ENCODE measurements at places on chromosomes 5 and 9.

DNA sequence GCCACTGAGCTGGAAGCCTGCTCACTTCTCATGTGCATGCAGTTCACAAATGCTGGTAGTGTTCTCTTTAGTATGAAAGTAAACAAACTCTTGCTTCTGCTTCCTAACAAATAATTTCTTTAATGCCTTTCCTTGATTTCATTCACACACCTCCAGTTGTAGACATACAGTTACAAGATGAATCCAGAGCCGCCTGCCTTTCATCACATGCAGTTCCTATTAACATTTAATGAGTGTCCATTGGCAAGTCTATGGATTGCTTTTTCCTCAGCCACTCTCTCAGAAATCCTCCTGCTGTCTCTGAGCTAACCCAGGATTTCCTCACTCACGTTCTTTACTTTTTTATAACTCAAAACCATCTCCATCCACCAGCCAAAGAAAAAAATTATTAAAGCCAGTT, 408.6 kb downstream of the BNC2 start:
- DNase-seq, result no peak

- no peak for DNase-seq
Observed at GRCh38 chr9:114394523-114395333, 6.9 kb upstream of the AKNA start.

GRCh38 chr5:52725808-52726207, 61.9 kb upstream of the ITGA1 start:
- DNase-seq, result no peak

DNA sequence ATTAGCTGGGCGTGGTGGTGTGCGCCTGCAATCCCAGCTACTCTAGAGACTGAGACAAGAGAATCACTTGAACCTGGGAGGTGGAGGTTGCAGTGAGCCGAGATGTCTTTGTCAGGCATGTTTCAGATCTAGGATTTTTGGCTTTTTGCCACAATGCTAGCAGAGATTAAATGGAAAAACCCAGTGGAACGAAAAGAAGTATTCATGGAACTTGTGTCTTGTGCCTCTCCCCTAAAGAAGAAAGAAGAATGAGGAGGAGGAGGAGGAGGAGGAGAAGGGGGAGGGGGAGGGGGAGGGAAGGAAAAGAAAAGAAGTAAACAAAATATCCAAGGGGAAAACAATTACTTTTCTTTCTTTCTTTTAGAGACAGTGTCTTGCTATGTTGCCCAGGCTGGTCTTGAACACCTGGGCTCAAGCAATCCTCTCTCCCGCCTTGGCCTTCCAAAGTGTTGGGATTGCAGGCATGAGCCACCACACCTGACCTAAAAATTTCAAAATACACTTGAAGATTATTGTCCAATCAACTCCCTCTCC, 106.0 kb downstream of the ARRDC3 start:
- DNase-seq, result no peak

DNA sequence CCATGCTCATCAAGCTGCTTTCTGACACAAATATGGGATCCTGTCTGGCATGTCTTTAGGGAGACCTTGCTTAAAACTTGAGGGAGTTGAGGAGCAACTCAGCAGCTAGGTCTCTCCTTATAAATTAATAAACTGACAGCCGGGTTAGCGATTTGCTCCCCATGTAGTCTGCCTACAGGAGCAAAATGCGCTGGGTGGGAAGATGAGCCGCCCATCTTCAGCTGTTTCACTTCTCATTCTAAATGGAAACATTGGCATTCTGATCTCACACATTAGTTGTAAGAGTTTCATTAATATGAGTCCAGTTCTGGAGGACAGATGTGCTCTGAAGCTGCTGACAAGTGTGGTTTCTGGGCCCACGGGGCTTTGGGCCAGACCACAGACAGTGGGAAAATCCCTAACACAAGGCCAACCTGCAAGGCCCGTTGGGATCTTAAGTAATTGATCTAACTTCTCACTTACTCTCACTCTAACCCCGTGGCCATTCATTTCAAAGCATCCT, 197.0 kb downstream of the MCTP1 start:
- no peak for DNase-seq

DNA sequence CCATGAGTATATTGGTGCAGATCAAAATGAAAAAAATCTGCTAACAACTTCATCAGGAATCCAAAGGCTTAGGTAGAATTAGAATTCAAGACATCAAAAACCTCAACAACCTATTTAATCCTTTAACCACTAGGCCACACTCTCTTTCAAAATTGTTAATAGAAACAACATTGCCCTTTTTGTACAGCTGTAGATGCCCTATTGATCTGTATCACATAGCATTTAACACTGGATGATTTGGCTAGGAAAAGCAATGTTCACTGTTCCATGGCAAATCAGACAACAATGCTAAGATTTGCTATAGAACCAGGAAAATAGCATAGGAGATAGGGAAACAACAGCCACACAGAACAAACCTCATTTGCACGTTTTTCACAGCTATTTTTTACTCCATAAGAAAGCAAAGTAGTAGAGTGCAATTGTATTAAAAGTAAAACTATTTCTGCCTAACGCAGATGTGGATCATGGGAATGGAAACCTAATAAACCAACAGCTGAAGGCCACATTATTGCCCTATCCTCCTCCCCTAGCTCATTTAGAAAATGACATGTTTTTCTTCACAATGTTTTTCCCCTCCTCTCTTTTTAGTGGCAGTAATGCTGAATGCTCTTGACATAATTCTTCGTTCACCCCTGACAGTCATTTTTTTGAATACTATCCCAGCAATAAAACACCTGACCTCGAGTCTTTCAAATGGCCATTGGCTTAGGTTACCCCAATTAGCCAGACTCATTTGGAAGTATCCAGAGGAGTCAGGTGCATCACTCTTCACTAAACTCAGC, 373.0 kb upstream of the CCNH start:
- no peak for DNase-seq

DNA sequence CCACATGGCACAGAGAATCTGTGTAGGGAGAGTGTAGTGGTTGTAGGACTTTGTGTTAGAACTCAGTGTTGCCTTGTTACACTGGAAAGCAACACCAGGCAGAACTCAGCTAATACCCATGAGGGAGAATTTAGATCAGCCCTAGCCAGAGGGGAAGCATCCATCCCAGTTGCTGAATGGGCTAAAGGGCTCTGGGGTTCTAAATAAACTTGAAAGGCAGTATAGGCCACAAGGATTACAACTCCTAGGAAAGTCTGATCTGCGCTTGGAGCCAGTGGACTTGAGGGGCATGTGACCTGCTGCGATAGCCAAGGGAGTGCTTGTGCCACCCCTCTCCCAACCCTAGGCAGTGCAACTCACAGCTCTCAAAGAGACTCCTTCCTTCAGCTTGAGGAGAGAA, 26.9 kb downstream of the PTGS1 start:
- no peak for DNase-seq

- no peak for DNase-seq
Observed at GRCh38 chr5:97838214-97838613, 655.2 kb upstream of the RIOK2 start.

DNA sequence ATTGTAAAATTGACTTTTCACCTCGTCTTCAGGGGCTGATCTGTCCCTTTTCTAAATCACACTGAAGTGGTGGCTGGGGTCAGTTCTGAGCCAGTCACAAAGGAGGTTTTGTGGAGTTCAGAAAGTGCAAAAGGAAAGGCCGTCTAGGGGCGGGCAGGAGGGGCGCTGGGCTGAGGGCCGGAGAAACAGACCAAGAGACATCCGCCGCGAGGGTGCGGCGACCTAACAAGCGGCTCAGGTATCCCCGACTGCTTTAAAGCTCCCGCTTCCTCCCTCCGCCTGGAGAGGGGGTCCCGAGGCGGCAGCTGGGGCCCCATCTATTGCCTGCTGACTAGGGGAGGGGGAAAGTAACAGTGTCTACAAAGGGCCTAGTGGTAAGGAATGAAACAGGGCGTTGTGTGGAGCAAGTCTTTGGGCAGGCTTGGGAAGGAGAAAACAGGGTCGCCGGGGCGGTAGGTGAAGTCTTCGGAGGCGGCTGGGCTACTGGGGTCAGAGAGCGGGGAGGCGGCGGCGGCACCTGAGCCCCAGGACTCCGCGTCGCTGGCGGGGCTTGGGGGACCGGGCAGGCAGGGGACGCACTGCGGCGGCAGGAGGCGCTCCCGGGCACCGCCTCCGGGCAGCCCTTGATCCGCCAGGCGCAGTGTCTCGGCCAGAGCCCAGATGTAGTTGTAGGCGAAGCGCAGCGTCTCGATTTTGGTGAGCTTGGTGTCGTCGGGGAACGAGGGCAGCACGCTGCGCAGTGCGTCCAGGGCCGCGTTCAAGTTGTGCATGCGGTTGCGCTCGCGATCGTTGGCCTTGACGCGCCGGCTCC, 950 bp downstream of the NEUROG1 start:
- DNase-seq, result no peak

- DNase-seq, result no peak
Observed at GRCh38 chr9:5449521-5450358, 602 bp upstream of the CD274 start.
